RWPE2 (cell line): ENCODE measurements at places on chromosomes 1 and 21.

GRCh38 chr1:178275553-178275952, 181.6 kb downstream of the RASAL2 start:
- DNase-seq, result no peak

GRCh38 chr1:94799206-94799605, 21.0 kb upstream of the SLC44A3 start:
- no peak for DNase-seq

DNA sequence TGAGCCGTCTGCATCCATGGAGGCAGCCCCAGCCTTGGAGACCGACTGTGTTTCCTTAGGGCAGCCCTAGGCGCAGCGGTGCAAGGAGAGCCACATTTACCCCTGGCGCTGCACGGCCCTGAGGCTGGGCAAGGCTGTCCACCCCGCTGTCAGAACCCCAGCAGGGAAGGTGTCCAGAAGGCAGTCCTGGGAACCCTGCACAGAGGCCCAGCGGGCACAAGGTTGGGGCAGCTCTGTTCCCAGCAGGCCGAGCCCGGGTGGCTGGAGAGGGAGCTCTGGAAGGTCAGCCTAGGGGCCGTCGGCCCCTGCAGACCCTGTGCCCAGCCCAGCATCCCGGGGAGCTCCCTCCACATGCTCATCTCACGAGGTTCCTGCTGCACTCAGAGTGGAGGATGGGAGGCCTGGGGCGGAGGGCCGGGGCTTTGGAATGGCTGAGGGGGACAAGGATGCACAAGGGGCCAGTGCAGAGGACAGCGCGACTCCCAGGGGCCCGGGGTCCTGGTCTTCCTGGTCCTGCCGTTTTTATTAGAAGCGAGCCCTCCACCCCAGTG, 19.9 kb upstream of the SAMD11 start:
- peak; percentile 66 for DNase-seq

DNA sequence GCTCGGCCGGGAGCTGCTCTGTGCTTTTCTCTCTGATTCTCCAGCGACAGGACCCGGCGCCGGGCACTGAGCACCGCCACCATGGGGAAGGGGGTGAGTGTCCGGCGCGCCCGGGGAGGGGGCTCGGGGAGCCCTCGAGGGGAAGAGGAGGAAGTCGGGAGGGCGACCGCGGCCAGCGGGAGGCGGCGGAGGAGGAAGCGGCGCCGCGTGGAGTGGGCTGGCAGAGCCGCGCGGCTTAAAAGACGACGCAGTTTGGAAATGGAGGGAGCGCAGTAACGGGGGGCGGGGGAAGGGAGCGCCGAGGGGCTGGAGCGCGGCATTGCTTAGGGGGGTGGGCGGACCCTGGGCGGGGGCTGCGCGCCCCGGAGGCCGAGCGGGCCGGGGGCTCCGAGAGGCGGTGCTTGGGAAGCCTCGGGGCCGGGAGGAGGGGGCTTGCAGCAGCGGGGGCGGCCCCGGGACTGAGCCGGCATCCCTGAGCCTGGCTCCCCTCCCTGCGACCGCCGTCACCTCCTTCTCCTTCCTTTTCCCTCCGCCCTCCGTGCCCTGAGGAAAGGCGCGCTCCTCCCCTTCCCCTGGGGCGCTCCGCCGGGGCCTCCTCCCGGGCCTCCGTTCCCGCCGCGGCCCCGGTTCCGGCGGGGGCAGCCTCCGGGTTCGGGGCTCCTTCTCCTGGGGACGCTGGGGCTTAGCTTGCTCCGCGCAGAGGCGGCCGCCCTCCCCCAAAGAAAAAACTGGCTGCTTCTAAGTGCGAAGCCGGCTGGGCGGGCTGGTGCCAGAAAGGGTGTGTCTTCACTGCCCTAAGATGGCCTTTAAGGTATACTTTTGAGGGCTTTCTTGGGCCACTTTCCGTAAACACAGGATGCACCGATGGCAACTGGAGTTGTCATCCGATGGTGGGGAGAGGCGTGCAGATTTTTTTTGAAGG, 648 bp downstream of the ATP1A1 start:
- no peak for DNase-seq

DNA sequence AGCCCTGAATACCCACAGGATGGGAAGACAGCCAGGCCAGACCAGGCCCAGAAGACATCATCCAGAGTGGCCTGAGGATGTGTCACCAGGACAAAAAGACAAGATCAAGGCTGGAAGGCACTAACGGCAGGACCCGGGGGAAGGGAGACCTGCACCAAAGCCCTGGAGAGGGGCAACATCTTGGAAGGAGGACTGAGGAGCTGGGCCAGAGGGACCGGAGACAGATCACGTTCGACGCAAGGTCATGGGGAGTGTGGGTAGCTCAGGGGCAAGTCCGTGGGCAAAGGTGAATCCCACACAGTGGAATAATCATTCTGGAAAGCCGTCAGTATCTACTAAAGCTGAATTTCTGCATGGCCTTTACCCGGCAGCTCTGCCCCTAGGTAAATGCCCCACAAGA, 478.6 kb downstream of the MATN1 start:
- DNase-seq, result peak; percentile 17

DNA sequence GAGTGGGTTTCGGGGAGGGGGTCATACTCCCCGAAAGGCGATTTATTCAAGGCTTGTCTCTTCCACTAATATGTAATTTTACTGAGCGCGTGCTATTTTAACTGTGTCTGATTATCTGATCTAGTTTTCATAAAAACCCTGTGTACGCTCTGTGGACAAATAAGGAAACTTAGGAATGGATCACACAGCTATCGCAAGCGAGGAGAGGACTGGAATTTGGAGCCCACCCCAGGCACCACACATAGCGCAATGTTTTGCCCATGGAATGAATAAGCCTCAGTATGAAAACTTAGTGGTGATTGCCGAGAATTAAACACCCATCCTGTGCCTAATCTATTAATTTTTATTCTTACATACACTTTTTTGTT, 9.8 kb upstream of the RAB42 start:
- DNase-seq, result no peak

- DNase-seq, result no peak
Measured at GRCh38 chr1:77605246-77606026, 77.0 kb downstream of the ZZZ3 start.

GRCh38 chr21:15687208-15687607, 42.6 kb upstream of the USP25 start:
- DNase-seq, result no peak

- peak; percentile 79 for DNase-seq
Measured at GRCh38 chr1:86774305-86775295, 70.2 kb downstream of the SH3GLB1 start.

- DNase-seq, result no peak
Measured at GRCh38 chr1:161986328-161986727, 37.3 kb downstream of the OLFML2B start.

DNA sequence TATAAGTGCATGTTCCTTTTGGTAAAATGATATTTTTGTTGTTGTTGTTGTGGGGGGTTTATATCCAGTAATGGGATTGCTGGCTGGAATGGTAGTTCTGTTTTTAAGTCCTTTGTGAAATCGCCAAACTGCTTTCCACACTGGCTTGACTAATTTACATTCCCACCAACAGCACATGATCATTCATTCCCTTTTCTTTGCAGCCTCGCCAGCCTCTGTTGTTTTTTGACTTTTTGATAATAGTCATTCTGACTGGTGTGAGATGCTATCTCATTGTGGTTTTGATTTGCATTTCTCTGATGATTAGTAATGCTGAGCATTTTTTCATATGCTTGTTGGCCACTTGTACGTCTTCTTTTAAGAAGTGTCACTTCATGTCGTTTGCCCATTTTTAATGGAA, 188.5 kb upstream of the CHRM3 start:
- DNase-seq, result no peak

DNA sequence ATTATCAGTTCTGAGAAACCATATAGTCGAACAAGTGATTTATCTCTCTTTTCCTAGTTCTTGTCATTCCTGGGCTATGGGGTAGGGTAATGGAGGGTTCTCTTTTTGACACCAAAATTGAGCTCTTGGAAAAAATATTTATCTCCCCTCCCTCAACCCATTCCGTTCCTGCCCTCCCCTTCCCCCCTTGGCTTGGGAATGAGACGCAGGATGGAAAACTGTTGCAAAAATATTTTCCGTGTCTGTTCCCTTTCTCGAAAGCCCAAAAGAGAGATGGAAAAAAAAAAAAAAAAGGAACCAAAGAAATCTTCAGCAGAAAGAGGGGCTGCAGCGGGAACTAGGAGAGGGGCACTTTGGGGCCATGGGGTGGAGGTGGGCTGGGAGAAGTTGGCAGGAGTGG, 766 bp downstream of the ATP2B4 start:
- no peak for DNase-seq

- no peak for DNase-seq
Measured at GRCh38 chr1:190633488-190633887, 155.8 kb upstream of the BRINP3 start.

- DNase-seq, result no peak
Measured at GRCh38 chr1:97243973-97244560, 522.5 kb downstream of the PTBP2 start.

DNA sequence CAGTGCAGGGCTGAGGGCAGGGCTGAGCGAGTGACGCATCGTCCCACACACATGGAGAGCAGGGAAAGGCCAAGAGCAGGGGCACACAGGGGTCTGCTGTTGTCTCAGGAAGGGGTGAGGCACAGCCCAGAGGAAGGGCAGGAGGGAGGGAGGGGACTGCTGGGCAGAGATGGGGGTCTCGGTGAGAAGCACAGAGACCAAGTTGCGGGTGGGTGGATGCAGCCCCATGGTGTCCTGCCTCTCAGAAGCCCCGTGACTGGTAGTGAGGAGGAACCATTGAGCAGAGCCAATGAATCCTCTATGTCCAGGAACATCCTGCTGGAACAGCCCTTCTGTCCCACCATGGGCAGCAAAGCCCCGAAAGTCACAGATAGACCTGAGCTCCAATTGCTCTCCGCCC, 17.8 kb downstream of the C1orf198 start:
- DNase-seq, result no peak

DNA sequence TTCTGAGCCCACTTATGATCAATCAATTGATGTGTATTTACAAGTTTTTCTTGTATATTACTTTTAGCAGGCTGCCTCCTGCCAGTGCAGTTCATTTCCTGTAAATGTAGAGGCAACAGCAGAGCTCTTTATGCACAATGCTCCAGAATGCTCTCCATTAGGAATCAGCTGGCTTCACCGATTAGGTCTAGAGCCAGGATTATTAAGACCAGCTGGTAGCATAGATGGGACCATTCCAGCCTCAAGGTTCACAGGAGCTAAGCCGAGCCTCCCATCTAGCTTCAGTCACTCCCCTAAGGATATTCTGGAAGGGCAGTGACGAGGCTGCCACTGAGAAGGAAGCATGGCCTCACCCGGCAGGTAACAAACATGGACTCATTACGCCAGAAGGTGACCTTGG, 36.8 kb downstream of the DHRS3 start:
- no peak for DNase-seq

DNA sequence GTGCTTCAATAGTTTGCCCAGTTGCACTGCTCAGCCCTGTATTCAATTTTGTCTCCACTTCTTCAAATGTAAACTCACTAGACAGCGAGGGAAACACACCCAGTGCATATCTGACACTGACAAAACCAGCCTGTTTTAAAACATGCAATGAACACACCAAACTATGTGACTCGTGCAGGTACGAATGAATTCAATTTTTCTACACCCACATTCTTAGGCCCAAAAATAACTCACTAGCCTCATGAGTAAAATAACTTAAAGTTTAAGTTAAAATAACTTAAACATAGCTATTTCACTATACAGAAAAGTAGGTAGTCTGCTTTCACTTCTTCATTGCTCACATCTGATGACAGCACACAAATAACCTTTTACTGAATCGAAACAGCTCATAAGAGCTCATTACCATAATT, 21.1 kb downstream of the TTC13 start:
- no peak for DNase-seq
